ENCODE measurements at places on chromosomes 2 and 18.

DNA sequence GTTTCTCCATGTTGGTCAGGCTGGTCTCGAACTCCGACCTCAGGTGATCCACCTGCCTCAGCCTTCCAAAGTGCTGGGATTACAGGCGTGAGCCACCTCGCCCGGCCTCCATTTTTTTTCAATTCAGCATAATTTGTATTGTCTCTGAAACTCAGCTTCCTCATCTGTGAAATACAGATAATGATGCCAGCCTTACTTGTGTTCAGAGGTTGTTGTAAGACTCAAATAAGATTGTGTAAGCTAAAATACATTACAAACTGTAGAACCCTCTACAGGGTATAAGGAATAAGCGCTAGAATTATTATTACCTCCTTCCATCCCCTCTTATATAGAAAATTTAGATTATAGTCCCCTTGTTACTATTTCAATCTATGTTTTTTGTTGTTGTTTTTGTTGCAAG, 24.8 kb upstream of the STARD7 start:
- no peak for DNase-seq

GRCh38 chr18:52339891-52340371, at the start of gene DCC:
Gene DCC, plus strand, starts transcription at chr18:52340197. Its CDS starts 591 bp downstream, at chr18:52340788.
- no peak for DNase-seq

DNA sequence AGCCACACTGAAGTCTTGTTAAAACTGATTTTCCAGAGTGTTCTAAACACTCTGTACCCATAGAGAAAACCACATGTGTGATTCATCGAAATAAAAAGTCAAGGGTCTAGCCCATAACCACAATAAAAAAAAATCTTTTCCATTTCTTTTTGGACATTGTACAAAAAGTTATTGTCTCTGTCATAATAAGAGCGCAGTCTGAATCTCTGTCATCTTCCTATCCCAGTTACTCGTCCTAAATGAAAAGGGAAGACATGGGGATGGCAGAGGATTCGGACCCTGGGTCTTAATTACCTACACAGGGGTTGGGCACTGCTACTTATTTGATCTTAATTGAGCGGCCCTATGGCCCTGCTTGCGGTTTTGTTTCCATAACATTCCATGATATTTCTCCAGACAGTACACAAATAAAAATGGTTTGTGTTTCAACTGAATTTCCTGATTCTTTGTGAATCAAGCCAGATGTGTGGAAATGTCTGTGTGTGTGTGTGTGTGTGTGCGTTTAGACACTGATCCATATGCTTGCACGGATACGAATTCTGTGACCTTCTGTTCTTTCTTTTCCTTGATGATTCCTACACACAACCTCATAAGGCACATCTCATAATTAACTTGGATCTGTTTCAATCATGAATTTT, 133.4 kb upstream of the SPATS2L start:
- no peak for DNase-seq

DNA sequence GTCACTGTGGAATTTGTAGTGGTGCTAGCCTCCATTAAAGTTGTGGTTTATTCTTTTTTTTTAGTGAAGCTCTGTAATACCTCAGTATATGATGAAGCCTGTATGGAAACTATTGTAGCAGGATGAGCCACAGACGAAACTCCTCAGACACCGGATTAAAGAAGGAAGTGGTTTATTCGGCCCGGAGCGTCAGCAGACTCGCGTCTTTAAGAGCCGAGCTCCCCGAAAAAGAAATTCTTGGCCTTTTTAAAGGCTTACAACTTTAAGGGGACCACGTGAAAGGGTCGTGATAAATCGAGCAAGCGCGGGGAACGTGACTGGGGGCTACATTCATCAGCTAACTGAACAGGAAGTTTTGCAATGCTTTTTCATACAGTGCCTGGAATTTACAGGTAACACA, 8.1 kb upstream of the CCL20 start:
- no peak for DNase-seq

DNA sequence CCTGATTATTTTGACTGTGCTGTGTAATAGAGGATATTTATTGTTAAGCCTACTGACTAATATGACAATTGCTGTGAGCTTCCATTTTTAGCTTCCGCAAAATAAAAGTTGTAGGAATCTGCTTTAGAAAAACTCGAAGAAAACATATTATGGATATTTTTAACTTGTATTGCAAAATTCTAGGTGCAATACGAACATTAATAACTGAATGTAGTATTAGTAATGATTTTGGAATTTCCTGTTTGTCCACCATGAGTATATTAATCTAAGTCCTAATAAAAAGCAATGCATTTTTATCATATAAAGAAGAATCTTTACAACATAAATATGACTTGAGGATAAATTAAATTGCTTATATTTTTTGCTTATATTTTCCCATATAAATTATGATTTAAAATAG, 2.4 kb upstream of the DSC3 start:
- no peak for DNase-seq
